ENCODE measurements at places on chromosomes 2 and 18. TPM values are rescaled to one million over a fixed set of nuclear protein-coding genes. Genes with fewer than 3 reads are reported as not detected.

The CTNNA2 gene
- 1.3 TPM for polyA plus RNA-seq

The RBM44 gene
- polyA plus RNA-seq: 0.12 TPM

The GPR55 gene
- polyA plus RNA-seq: 0.69 TPM

The TUBA3E gene
- not detected for polyA plus RNA-seq

The PROM2 gene
- polyA plus RNA-seq: 1.4 TPM

The EVX2 gene
- polyA plus RNA-seq: not detected
